ENCODE measurements at places on chromosomes 3 and 15.

DNA sequence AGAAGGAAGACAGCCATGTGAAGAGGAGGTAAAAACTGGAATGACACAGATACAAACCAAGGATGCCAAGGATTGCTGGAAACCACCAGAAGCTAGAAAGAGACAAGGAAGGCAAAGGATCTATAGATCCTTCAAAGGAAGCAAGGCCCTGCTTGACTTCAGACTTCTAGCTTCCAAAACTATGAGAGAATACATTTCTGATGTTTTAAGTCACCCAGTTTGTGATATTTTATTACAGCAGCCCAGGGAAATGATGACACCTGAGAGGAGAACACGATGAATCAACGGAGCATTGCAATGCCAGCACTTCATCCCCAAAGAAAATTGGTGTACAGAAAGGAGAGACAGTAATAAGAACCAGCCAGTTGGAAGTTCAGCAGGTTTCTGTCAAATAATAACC lies 116.3 kb downstream of the MAGI1 start:
- no peak for DNase-seq

DNA sequence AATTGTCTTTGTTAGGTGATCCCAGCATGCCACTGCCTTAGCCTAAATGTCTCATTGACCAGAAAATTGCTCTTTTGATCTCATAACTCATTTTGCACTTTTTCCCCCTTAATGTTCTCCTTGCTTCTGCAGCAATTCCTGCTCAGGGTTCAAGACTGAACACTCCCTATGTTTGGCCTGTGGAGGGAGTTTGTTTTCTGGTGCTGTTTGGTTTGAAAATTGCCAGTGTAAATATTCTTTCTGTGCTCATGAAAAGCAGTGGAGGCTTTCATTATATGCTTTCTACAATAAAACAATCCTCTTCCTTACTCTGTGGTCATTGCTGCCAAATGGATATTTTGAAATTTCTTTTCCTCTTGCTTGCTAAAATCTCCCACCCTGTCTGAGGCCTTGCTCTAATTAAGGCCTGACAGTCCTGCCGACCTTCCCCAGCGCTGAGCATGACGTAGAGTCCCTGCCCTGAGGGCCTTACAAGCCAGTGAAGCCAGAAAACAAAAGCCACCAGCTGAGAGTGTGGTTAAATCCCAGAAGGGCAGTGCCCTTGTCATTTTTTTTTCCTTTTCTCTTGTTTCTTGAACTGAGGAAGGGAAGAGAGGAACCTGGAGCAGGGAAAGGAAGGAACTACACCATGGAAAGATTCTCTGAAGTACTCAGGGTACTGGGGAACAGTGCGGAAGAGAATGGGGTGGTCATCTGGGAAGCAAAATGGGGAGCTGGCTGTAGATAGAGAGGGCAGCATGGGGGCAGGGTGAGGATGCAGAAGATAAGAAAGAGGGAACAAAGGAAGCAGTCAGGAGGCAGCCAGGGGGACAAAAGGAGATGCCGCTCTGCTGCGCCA lies 24.8 kb downstream of the ZBTB38 start:
- DNase-seq = no peak

GRCh38 chr3:151553888-151554287 lies 93.0 kb upstream of the IGSF10 start:
- no peak for DNase-seq

GRCh38 chr3:20319551-20319950 lies 133.5 kb upstream of the SGO1 start:
- DNase-seq = no peak

DNA sequence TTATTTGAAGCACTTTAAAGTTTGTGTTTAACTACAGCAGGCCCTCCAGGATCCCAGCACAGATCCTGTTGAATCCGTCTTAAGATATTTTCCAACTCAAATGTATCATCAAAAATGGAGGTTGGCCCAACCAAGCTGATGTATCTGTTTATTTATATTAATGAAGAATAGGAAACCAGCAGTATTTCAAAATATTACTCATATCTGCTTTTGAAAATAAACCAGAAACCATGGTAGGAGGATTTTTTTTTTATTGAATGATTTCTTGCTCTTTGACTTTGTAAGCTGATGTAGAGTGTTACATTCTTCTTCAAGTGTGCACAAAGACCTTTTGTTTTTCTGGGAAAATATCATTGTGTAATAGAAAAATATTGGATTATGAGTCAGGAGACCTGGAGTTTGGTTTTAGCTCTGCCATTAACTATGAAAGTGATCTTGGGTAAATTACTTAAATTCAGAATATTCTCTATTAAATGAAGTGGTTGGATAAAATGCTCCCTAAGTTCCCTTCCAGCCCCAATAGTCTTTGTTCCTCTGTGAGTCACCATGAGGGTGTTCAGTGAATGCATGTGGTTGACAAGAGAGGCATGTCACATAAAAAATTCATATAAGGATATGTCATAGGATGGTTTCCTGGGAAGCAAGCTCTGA lies 221.3 kb upstream of the GAP43 start:
- no peak for DNase-seq

- peak; percentile 19 for DNase-seq
Measured at GRCh38 chr15:100703032-100703578, 100.7 kb downstream of the ASB7 start.

DNA sequence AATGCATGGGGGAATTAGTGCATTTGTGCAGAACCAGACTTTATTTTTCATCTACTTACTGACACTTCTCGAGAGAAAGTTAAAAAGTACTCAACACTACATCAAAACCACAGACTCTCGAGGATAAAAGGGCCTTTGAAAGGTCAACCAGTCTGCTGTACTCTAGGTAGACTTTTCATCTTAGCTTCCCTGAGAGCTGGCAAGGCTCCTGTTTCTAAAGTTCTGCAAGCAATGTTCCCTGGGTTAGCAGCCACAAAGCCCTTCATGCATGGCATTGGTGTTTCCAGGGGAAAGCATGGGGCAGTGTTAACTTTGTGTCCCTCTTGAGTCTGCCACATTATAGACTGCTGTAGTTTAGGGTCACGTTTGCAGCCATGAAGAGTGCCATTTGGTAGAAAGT lies 106.4 kb upstream of the PFN2 start:
- no peak for DNase-seq

DNA sequence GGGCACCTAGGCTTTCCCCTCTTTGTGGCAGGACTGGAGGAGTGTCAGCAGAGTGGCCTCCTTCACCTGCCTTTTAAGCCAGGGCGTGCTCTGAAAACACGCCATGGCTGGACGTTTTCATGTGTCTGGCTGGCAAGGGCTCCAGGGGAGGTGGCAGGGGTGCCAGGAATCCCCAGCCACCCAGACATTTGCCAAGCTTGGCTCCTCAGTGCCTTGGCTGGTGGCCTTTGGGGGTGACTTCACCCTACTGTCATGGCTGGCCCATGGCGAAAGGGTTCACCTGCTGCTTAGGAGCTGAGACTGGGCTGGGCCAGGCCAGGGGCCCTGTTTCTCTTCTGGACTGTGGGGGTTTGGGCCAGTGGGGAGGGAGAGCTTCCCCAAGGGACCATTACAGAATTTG lies 17.6 kb downstream of the KLF13 start:
- DNase-seq = no peak

- DNase-seq = no peak
Measured at GRCh38 chr15:30001602-30002001, 81.2 kb upstream of the GOLGA8J start.

DNA sequence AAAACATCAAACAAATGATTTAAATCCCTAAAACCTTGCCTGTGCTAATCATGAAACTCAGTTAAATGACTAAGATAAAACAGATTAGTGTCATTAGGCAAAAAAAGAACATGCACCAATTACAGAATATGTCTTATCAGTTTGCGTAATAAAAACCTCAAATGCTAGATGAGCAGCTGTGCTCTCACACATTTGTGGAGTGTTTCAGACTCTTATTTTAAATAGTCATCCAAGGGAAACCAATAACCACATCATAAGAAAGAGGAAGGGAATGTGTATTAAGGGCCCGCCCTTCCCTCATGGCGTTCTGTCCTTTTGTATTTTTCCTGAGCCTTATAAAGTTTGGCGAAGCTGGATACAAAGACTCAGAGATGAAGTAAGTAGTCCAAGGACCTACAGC lies 6.6 kb downstream of the SAMMSON start:
- DNase-seq = no peak

DNA sequence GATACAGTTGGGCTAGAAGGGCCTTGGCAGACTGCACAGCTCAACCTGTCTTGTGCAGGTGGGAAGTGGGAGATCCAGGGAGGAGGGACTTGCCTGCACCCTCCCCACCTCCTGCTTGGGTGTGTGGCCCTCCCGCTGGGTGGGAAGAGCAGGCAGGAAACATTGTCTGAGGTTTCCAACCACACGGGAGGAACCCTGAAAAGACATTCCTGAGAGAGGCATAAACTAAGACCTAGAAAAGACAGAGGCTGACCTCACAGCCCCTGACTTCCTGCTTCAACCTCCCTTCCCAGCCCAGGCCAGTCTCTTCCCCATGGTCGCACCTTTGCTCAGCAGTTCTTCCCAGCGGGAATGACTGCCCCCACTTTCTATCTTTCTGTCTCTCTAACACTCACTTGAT lies 46.3 kb upstream of the INSYN1 start:
- DNase-seq = no peak

Data from coronary artery (tissue), 2 donors.